ENCODE measurements at places on chromosomes 16 and 17. TPM values are rescaled to one million over a fixed set of nuclear protein-coding genes. Genes with fewer than 3 reads are reported as not detected.

GRCh38 chr17:76261421-76262215, 3.5 kb upstream of the UBALD2 start:
- no peak for DNase-seq

The MT1F gene
- total RNA-seq = 29.7 TPM

DNA sequence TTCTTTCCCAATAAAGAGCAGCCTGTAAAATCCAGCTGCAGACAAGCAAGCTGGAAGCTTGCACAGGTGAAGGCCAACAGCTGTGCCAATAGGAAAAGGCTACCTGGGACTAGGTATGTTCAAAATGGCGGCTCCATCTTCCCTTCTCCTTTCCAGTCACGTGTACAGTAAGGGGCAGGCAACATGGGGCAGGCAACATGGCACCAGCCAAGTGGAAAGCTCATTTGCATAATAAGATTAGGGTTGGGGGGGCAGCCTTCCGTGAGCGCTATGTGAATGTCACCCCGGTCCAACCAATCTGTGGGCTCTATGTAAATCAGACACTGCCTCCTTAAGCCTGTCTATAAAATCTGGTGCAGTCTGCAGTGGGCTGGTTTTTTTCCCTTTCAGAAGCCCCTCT, 31.3 kb downstream of the TVP23A start:
- DNase-seq = no peak

- no peak for DNase-seq
These were observed 19.9 kb upstream of the RSL1D1 start for GRCh38 chr16:11871193-11871592.

The CDT1 gene
- total RNA-seq = not detected

DNA sequence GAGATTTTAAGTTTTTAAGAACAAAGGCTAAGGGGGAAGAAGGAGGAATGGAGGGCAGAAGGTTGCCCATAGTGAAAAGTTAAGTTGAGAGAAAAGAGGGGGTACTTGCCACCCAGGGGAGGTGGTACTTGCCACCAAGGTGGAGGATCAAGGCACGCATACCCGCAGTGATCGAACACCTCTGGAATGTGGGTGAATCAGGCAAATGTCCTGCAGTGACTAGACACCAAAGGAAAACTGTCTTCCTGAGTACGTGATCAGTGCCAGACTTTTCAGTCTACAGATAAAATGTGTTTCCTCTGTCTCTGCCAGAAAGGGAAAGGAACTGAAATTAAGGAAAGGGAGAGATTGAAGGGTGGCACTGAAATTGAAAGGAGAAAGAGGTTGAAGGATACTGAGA, 2285.3 kb downstream of the TP53TG3F start:
- DNase-seq = no peak

DNA sequence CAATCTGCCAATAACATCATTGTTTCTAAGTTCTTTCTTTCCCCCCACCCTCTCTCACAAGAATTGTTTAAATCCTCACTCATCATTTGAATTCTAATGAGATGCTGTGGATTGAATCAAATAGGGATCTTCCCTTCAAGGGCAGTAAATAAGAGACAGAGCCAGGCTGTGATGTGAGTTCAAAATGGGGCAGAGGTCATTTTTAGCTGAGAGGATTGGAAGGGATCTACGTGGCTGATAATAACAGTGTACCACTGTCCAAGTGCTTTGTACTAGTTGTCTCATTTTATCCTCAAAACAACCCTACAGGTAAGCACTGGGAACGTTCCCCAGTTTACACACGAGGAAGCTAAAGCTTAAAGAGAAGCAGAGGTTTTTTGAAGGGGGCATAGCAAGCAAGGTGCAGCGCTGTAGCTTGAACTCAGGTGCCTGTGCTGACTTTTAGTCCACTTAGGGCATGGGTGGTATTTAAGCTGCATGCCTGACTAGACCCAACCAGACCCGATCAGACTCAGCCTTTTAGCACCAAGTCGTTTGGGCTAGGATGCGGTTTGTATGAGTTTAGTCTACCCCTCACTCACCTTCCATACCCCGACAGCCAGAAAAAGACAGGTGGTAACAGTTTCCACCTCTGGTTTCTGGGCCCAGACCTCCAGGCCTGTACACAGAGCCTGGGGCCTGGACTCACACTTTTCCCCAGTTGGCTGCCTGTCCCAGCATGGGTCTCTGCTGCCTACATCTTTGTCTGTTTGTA, 39.2 kb upstream of the CCR7 start:
- no peak for DNase-seq

GRCh38 chr17:47957591-47958490, at the start of gene PRR15L:
Gene PRR15L, minus strand, starts transcription at chr17:47957883. Its CDS starts 4,649 bp downstream, at chr17:47953234.
- DNase-seq = no peak

The SPATA32 gene
- total RNA-seq = 1.1 TPM

The CCL18 gene
- not detected for total RNA-seq

Data from naive thymus-derived CD4-positive, alpha-beta T cell (primary cell).